Pons (tissue), 1 donor: ENCODE measurements at places on chromosomes 12 and 14.

DNA sequence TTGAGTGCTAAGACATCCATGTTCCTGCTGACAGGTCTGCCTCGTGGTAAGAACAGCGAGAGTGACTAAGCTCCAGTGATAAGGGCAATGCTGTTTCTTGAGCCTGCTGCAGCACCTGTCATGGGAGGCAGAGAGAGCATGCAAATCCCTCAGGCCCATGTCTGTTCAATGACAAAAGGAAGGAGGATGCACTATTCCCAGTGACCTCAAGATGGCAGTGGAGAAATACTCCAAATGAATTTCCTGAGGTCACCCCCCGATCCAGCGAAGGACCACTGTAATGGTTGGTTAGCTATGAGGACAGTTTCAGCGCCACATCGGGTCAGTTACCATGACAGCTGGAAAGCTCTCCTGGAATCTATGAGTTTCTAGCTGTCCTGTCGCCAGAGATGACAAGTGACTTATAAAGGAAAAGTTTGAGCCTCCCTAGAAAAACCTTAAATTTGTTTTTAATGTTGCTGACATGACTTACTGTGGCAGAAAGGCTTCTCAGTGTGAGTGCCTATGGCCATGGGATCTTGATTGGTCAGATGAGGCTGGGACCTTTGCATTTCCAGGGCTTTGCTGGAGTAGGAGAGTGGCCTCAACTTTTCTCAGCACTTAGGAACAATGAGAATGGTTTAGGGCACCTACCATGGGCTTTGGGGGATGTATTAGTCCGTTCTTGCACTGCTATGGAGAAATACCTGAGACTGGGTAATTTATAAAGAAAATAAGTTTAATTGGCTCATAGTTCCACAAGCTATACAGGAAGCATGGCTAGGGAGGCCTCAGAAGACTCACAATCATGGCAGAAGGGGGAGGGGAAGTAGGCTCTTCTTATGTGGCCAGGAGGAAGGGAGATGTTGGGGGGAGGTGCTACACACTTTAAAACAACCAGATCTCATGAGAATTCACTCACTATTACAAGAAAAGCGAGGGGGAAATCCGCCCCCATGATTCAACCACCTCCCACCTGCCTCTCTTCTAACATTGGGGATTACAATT is 88.0 kb upstream of the TMEM260 start:
- peak; percentile 59 for DNase-seq

- peak; percentile 48 for DNase-seq
These were observed 91.6 kb downstream of the LRRC74A start for GRCh38 chr14:76917745-76918255.

DNA sequence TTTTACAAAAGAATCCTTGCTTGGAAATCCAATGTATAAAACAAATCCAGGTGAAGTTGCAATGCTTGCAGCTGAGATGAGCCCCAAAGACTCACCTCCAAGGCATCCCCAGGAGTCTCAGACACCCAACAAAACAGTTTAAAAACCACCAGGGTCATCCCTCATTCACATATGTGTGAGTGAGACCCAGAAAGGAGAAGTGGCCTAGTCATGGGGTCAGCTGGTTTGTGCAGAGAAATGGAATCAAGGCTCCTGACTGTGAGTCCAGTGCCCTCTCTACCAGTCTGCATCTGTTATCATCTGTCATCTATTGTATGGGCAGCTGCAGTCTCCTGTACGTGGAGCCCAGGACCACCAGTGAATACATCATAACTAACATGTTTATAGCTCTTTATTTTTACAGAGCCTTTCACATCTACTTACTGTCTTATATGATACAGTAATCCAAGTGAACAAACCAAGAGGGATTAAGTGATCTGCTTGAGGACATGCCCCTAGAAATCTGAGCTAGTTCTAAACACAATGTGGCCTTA is 27.1 kb downstream of the PLEKHG7 start:
- DNase-seq = peak; percentile 28

- no peak for DNase-seq
These were observed 14.2 kb downstream of the SSH1 start for GRCh38 chr12:108843187-108843586.

- DNase-seq = no peak
These were observed 186.8 kb upstream of the TMTC1 start for GRCh38 chr12:29970501-29970900.

- no peak for DNase-seq
These were observed 14.3 kb upstream of the GTF2A1 start for GRCh38 chr14:81235096-81235495.

DNA sequence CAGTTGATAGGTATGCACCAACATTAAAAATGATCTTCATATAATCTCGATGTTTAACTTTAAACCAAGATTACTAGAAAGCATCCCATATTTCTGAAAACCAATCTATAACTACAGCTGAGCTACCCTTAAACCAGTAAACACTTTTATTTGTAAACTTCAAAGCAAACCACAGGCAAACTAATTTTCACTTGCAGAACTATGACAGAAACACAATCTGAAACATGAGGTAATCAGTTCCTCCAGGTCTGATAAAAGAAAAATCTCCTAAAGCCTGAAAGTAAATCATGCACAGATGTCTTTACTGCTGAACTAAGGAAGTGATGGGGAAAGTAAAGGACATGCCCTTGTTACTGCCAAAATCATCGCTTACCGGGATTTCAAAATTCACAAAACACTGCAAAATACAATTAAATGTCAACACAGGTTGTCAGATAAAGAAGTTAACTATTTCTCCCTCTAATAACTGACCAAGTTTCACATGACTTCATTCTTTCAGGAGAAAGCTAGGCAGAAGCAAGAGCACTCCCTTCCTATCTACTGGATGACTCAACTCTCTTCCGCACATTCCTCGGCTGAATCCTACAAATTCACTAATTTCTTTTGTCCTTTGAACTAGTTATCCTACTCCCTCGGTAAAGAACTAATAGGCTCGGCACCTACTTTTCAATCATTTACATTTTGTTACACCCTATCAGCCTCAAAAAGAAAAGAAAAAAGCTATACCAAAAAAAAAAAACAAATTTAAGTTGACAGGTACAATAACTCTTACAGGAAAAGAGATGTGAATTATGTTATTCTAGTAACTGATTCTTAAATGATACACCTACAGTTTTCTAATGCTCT is 1.4 kb downstream of the EEA1 start:
- DNase-seq = peak; percentile 50

DNA sequence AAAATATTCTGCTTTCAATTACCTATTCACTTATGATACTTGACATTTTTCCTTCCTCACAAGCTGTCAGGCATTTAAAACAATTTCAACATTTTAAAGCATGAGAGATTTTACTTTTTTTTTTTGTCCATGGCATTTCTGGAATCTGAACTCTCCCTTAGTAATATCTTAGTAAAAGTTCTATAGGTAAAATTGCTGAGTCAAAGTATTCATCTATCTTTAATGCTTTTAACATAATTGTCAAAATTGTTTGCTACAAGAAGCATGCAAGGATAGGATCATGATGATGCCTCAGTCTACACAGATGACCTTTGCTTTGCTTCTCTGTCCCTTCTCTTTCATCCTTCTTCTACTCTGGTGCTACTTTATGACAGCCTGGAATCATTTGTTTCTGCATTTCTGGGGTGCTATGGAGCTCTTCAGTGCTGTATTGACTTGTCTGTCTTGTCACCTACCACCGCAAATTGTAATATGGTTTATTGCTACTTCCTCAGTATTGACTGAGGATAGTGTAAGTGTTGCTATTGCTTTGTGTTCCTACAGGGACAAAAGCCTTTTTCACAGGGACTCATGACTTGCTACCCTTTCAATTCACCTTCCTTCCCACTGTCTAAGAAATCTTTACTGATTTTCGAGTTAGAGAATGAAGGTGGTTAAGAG is 589.8 kb upstream of the ATP2B1 start:
- DNase-seq = no peak

GRCh38 chr12:132646850-132647249 is 28.3 kb downstream of the P2RX2 start:
- no peak for DNase-seq

DNA sequence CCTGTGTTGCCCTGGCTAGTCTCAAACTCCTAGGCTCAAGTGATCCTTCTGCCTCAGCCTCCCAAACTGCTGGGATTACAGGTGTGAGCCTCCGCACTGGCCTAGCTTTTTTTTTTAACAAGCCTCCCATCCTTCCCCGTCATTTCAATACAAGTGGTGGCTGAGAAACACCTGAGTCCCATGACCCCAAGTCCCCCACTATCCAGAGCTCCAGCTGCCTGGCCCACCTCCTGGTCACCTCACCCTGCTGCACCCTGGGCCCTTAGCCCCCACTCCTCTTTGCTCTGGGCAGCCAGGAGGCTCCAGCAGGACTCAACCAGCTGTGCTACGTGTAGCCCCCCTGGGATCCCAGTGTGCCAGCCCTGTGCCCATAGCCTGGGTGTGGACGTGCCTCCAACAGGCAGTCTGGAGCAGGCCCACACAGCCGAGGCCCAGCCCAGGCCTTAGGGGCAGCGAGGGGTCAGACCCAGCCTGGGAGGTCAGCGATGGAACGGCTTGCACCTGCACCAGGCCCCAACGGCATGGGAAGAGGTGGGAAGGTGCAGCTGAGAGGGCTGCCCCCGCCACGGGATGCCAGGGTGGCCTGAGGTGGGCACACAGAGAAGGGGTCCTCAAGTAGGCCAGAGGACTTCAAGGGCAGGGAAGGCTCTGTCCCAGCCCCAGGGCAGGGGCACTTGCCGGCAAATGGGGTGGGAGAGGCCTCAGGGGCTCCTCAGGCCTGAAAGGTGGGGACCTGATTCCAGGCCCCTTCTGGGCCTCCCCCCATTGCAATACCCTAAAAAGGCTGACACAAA is 6.5 kb downstream of the AHNAK2 start:
- DNase-seq = no peak

GRCh38 chr12:57012600-57013465 is 3.5 kb downstream of the TAC3 start:
- no peak for DNase-seq

DNA sequence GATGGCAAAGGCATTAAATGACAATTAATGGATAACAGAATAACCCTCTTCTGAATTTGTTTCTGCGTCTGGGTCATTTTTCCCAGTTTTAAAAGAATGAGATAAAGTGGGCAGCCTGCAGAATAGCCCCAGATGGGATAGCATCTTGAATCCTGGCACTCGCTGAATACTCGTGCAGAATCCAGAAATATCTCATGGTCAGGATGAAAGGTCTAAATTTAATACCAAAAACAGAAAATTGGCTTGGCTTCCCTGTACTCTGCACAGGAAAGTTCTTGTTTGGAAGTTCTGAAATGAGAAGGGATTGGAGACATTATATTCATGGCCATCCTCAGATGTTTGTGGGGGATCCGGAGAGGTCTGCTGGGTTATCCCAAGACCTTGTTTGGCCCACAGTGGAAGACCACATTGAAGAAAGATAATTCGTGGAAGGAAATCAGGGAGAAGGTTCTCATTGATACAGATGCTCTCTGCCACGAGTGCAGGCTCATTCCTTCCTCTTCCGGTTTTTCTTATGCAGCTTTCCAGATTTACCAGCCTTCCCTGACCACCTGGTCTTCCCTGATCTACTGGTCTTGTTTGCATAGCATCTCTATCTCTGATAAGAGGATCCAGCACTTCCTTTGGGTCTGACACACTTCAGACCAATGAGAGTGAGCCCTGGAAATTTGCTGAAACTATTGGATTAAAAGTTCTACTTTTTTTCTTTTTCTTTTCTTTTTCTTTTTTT is 6.0 kb upstream of the IFT81 start:
- DNase-seq = no peak

DNA sequence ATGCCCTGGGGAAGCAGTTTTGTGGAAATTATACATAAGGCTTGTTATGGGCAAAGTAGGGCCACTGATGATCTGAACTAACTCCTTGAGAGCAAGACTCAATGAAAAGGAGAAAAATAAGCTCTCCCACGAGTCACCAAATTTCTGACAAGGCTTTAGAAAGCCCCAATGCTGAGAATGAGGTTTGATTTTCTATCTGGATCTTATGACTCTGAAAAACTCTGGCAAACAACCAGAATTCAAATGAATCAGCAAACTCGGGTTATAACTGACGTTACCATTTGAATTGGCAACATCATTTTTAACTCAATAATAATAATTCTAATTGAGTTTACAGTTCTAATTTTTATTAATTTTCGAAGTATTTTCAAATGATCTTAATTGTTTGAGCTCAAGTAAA is 79.1 kb downstream of the KCNK10 start:
- DNase-seq = no peak

GRCh38 chr14:51521764-51522163 is 129.9 kb upstream of the FRMD6 start:
- DNase-seq = no peak

DNA sequence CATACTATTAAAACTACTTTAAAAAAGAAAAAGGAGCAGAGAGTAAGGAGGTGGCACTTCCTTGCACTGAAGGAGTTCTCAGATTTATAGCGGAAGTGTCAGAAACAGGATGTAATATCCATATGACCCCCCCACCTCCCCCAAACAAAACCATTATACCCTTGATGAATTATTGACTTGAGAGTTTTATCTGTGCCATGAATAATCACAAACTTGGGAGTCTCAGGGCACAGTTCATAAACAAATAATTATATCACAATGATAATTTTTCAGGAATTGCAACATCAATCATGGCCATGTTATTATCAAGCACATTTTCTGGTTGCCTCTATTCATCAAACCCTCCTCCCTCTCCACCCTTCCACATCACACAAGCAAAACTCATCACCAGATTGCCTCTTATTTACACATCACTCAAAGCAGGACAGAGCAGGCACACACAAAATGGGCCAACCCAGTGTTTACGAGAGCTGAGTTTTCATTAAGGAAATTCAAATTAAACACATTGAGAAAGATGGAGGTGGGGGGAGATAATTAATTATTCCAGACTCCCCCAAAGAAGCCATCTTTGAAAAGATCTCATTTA is 141.4 kb downstream of the EGLN3 start:
- DNase-seq = no peak

GRCh38 chr12:103956509-103957027 is 9.1 kb upstream of the TDG start:
- DNase-seq = no peak

DNA sequence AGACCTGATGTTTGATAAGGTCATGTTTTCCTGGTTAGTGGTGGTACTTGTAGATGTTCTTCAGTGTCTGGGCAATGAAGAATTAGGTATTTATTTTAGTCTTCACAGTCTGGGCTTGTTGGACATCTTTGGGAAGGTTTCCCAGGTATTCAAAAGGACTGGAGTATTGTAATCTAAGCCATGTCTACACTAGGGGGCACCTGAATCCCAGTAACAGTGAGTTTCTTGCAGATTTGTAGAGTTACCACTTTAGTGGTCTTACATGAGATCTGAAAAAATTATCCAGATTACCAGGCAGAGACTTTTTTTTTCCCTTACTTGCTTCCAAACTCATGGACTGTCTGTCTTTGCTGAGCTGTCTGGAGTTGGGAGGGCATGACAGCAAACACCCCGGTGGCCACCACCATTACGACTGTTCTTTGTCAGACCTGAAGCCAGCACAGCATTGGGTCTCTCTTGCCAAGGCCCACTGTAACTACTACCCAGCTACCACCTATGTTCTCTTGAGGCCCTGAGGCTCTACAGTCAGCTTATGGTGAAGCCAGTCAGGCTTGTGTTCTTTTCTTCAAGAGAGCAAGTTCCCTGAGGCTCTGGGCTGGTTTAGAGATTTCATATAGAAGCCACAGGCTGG is 820.7 kb upstream of the FBXO33 start:
- DNase-seq = no peak

- DNase-seq = no peak
These were observed 1.4 kb upstream of the PWP1 start for GRCh38 chr12:107684029-107684795.
